Ovary (tissue), 10 donors: ENCODE measurements at places on chromosomes 3 and 15. TPM values are rescaled to one million over a fixed set of nuclear protein-coding genes. Genes with fewer than 3 reads are reported as not detected.
A peak's percentile ranks its signal among the peaks of the same experiment; 100 is the strongest.

GRCh38 chr3:193510154-193510553, 44.5 kb downstream of the ATP13A4 start:
- H3K27me3 ChIP-seq: no peaks in the 10 kb centered on the region
- DNase-seq: no peak
- H3K4me1 ChIP-seq: no peaks in the 10 kb centered on the region
- no peak overlapping the region for H3K4me3 ChIP-seq
- H3K36me3 ChIP-seq: no peaks in the 10 kb centered on the region

- H3K4me3 ChIP-seq: no peak overlapping the region
- peaks cover 9% of the 10 kb centered on the region for H3K4me1 ChIP-seq
- no peak for DNase-seq
- no peak overlapping the region for H3K27ac ChIP-seq
- H3K27me3 ChIP-seq: no peaks in the 10 kb centered on the region
These were observed 60.2 kb downstream of the ABTB1 start for GRCh38 chr3:127732879-127733350.

DNA sequence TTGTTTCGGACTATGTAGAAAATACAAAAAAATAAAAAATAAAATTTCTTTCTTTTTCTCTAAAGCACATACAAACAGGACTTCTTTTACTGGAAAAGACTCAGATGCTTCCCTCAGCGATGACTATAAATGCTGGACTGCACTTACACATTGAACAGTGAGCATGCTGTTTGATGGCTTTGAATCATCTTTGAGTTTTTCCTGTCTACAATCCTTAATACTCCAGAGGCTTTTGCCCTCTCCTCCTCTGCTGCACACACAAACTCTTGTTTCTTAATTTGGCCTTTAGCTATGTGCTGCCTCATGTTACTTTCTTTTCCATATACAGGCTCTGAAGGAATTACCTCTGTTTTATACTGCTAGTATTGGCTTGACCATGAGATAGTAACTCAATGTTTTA, 575.1 kb downstream of the EPHA3 start:
- DNase-seq: no peak
- H3K4me3 ChIP-seq: no peak overlapping the region
- no peaks in the 10 kb centered on the region for H3K27me3 ChIP-seq
- no peaks in the 10 kb centered on the region for H3K4me1 ChIP-seq
- H3K27ac ChIP-seq: no peak overlapping the region
- no peaks in the 10 kb centered on the region for H3K36me3 ChIP-seq

DNA sequence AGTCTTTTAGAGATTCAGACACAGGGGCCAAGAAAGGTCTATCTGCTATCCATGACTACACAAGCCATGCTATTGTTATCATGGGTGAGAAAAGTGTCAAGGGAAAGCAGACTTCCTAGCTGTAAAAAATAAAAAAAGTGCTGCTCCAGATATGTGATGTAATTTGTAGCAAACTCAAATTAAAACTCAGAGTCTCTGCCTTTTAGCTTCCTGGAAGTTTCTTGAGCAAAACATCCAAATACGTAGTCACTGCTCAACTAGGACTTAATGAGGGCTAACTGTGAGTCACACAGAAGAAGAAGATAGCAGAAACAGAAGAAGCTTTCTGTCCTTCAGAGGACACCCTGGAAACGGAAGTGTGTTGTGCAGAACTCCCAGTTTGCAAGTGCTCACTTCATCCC, 393.4 kb upstream of the NR2F2 start:
- H3K4me3 ChIP-seq: no peak overlapping the region
- no peaks in the 10 kb centered on the region for H3K27me3 ChIP-seq
- H3K4me1 ChIP-seq: peaks cover 16% of the 10 kb centered on the region

- H3K36me3 ChIP-seq: no peaks in the 10 kb centered on the region
- peak overlapping the region; percentile 56 for H3K27ac ChIP-seq
- DNase-seq: no peak
- H3K27me3 ChIP-seq: no peaks in the 10 kb centered on the region
- peaks cover 2% of the 10 kb centered on the region for H3K4me1 ChIP-seq
These were observed 131.1 kb downstream of the ANO10 start for GRCh38 chr3:43490640-43491185.

- no peak for DNase-seq
- no peaks in the 10 kb centered on the region for H3K27me3 ChIP-seq
- no peaks in the 10 kb centered on the region for H3K36me3 ChIP-seq
- peak overlapping the region; percentile 57 for H3K4me3 ChIP-seq
- H3K4me1 ChIP-seq: peaks cover 5% of the 10 kb centered on the region
These were observed 1.9 kb downstream of the ARHGAP31 start for GRCh38 chr3:119295816-119296726.

- no peaks in the 10 kb centered on the region for H3K27me3 ChIP-seq
- H3K36me3 ChIP-seq: no peaks in the 10 kb centered on the region
- DNase-seq: no peak
- H3K4me3 ChIP-seq: no peak overlapping the region
These were observed 36.5 kb downstream of the ADGRG7 start for GRCh38 chr3:100645913-100646312.

Gene SLC12A6
- total RNA-seq: 9.0 TPM

Gene NBEAL2
- 18.5 TPM for total RNA-seq

Gene GOLGA6B
- total RNA-seq: not detected

Gene SCG5
- 1.4 TPM for total RNA-seq

Gene ARHGEF26
- 9.2 TPM for total RNA-seq
